ENCODE measurements at places on chromosomes 2 and 18.

DNA sequence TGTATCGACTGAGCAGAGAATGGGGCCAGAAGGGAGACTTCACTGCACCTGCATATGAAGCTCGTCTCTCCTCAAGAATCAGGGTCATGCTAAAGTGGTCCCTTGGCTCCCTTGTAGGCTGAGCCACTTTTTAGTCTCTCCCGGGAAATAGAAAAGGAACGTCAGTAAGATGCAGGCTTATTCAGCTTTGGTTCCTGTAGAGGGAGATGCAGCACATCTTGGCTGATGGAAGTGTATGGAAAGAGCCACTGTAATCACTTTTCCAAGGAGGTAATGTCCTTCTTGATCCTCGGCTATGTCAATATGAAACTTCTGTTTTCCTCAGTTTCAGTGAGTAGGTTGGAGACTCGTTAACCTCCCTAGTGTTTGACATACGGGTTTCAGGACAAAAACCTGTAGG, 235.2 kb downstream of the GCA start:
- DNase-seq, result no peak

DNA sequence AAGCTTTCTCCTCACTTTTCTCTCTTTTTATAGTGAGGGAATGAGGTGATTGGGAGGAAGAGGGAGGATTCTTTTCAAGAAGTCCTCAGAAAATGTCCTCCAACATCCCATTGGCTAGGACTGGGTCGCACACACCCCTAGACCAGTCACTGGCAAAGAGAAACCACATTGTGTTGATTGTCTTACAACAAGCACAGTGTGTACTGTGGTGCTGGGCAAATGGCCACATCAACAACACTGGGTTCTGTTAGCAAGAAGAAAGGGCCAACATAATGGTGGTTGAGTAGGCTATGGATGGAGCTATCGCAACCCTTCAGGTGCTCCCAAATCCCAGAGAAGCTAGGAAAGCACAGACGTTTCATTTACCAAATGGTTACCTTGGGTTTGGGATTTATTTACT, 18.7 kb upstream of the PTPN4 start:
- DNase-seq, result no peak

GRCh38 chr18:47999801-48000248, 69.4 kb upstream of the SMAD2 start:
- DNase-seq, result no peak

DNA sequence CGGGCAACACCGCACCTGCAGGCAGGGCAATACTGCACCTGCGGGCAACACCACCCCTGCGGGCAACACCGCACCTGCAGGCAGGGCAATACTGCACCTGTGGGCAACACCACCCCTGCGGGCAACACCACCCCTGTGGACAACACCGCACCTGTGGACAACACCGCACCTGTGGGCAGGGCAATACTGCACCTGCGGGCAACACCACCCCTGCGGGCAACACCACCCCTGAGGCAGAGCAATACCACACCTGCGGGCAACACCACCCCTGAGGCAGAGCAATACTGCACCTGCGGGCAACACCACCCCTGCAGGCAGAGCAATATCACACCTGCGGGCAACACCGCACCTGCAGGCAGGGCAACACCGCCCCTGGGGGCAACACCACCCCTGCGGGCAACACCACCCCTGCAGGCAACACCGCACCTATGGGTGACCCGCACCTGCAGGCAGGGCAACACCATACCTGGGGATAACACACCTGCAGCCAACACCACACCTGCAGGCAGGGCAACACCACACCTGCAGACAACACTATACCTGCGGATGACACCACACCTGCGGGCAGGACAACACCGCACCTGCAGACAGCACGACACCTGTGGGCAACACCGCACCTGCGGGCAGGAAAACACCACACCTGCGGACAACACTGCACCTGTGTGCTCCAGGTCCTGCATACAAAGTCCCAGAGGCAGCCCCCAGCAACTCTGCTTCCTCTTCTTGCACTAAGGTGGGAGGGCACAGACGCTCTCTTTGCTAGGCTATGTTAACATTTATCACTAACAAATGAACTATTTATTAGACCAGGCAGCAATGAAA, 57.7 kb downstream of the EIPR1 start:
- DNase-seq, result no peak

GRCh38 chr2:36330473-36331395, 24.8 kb upstream of the CRIM1 start:
- DNase-seq, result no peak

- DNase-seq, result no peak
Measured at GRCh38 chr2:155679647-155680046, 652.9 kb downstream of the NR4A2 start.

- DNase-seq, result no peak
Measured at GRCh38 chr2:27715318-27716210, 51.9 kb downstream of the SLC4A1AP start.

- no peak for DNase-seq
Measured at GRCh38 chr2:159755014-159755413, 42.7 kb downstream of the MARCHF7 start.

DNA sequence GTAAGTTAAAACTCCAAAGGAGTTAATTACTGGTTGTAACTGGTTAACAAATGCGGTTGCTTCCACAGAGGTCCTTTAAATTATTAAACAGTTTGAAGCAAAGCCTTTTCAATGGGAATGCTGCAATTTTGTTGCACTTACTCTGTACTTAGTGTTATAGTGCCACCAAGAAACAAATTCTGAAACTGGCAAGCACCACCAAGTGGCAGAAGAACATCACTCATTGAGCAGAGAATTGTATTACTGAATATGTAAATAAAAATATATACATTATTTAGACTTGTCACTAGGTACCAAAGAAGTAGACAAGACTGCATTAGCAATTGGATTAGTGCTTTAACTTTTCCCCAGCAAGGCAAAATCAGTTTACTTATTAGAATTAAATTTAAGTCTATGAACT, 2.6 kb upstream of the TMEFF2 start:
- DNase-seq, result no peak
